ENCODE measurements at places on chromosomes 4 and X.

DNA sequence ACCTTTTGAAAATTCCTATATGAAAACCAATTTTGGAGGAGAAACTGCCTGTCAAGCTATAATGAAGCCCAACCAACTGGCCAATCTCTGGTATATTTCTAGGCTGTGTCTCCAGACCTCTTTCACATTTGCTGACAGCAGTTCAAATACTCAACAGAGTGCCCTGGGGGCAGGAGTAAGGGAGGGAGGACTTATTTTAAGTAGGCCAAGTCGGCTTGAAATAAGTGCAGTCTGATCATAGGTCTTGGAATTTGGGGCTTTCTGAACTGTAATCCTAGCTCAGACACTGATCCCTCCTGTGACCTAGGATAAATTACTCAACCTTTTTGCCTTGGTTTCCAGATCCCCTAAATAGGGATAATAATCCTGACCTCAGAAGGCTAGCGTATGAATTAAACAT lies 59.4 kb upstream of the SLC7A11 start:
- DNase-seq, result no peak

DNA sequence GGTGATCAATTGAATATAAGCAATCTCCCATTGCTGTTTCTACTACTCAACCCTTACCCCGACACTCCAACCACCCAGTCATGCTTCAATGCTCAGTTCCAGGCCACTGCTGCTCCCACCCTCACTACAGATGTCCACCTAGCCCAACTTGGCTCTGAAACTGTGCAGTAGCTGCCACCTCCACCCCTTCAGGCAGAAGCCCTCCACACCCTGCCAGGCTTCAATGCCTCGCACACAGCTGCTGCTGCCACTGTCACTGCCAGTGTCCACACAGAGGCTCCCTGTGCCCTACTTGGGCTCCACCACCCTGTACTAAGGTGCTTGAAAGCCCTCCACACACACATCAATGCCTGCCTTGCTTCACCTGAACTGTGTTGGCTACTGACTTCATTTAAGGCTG lies 34.6 kb downstream of the LAMTOR3 start:
- DNase-seq, result no peak

DNA sequence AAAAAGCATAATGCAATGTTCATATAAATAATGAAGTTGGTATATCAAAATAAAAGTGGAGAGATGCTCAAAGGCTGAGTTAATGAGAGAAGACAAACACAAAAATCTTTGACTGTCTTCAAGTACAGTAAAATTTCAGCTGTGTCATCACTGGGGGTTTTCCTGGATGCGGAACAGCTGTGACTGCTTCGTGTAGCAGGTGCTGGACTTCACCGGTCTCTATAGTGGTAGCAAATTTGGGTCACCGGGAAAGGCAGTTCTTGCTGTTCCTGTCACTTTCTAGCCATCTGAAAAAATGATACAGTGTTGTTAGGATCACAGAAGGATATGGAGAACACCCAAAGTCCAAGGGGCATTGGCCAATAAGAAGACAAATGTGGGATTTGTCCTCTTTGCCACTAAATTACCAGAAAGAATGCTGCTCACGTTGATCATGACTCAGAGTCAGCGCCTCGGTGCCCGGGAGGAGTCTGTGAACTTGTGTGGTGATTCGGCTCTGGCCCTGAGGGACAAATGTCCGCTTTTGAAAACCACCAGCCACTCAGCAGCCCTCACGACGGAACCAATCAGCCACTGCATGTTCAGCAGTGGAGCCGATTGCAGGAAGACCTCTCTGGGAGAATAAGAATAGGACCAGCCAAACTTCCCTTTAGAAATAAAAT lies 230.1 kb upstream of the FAT1 start:
- no peak for DNase-seq

- DNase-seq, result no peak
These were observed 10.9 kb upstream of the FAT4 start for GRCh38 chr4:125303821-125304220.

DNA sequence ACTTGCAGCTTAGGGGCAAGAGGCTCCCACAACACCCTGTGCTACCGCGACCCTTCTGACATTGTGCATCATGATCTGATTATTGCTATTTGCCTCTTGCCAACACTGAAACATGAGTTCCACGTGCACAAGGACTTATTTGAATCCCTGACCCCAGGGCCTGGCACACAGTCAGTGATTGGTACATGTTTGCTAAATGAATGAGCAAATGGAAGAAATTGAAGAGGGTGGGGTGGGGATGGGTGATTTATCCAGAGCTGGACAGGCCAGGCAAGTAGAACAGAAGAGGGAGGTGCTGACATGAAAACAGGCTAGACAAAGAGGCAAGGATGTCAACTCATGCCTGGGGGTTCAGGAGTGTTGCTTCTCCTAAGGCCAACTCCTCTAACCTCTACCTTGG lies 24.9 kb upstream of the RPL39 start:
- no peak for DNase-seq

Data from activated CD4-positive, alpha-beta T cell treated with anti-CD3 and anti-CD28 coated beads for 48 hours (primary cell).